ENCODE measurements at places on chromosomes 13 and 19. TPM values are rescaled to one million over a fixed set of nuclear protein-coding genes. Genes with fewer than 3 reads are reported as not detected.

DNA sequence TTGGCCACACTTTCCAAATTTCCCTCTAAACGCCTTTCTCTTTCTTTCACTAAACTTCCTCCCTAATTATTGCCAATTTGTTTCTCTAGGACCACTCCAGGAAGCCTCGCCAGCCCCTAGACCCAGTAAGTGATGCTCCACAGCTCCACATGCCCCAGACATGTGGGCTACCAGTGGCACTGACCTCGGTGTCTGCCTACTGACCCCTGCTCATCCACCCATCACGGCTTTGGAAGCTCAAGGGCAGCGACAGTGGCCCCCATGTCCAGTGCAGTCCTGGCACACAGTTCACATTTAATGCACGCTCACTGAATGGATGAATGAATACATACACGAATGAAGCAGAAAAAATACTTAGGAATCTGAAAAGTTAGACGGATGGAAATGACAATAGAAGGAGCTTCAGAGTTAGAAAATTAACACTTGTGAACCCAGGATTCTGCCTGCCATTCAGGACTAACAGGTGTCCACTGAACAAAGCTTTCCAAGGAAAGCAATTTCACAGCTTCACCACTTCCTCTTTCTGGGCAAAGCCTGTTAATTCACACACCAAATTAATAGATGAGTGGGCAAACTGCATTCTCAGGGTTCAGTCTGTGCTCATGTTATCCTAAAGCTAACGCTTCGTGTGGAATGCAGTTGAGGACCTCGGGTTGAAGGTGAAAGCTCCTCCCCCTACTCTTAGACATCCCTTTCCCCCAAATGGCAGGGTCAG is 50.9 kb downstream of the CCDC70 start:
- H3K4me3 ChIP-seq, result no peak overlapping the region
- no peak for DNase-seq
- H3K4me1 ChIP-seq, result no peaks in the 10 kb centered on the region

DNA sequence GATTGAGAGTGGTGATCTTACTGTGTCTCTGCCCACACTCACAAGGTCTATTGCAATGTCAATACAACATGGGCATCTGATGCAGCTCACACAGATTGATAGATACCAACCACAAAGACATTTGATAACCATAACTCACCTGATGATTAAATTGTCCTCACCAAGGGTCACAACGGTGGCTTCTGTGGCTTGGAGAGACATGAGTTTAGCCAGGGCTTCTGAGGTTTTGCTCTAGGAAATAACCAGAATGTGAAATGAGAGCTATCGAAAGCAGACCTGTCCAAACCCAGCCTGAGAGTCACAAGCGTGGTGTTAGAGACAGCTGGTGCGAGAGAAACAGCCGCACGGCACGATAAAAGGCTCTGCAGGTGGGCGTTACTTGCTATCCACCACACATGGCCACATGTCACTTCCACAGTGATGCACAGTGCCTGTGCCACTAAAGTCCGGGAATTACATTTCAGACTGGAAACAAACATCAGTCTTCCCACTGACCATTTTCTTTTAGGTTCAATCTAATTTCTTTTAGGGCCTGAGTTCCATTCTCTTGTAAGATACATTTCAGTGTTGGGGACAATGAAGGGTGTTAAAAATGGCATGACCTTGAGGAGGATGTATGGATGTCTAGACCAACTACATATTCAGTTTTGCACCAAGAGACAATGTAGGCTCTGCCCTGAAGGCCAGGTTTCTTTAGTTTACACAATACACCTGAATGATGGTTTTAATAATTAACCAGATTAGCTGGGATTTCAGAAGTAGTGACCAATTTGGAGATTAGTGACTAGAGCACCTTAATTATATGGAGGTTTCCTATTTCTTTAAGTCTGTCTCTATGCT is 53.7 kb downstream of the ATP7B start:
- no peak for DNase-seq
- no peak overlapping the region for H3K27ac ChIP-seq
- H3K4me3 ChIP-seq, result no peak overlapping the region
- H3K4me1 ChIP-seq, result no peaks in the 10 kb centered on the region
- H3K36me3 ChIP-seq, result peaks cover 13% of the 10 kb centered on the region

DNA sequence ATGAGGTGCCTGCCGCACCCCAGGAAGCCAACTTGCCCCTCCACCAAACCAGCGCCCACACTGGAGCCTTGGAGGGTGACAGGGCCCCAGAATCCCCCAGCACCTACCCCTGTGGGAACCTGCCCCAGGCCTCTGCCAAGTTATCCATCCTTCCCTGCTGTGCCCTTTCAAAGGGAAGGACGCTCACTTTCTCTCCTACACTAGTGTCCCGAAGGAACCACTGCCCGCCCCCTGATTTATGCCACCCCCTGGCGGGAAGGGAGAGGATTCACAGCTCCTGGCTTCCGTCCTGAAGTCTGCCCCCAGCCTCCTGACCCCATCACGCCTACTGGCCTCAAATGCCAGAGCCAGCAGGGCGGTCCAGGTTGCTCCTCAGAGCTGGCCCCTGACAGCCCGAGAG is 1.4 kb downstream of the EVI5L start:
- no peak for DNase-seq
- no peaks in the 10 kb centered on the region for H3K27me3 ChIP-seq
- no peak overlapping the region for H3K27ac ChIP-seq
- H3K4me3 ChIP-seq, result peak overlapping the region; percentile 98
- no peaks in the 10 kb centered on the region for H3K36me3 ChIP-seq
- peaks cover 9% of the 10 kb centered on the region for H3K4me1 ChIP-seq

DNA sequence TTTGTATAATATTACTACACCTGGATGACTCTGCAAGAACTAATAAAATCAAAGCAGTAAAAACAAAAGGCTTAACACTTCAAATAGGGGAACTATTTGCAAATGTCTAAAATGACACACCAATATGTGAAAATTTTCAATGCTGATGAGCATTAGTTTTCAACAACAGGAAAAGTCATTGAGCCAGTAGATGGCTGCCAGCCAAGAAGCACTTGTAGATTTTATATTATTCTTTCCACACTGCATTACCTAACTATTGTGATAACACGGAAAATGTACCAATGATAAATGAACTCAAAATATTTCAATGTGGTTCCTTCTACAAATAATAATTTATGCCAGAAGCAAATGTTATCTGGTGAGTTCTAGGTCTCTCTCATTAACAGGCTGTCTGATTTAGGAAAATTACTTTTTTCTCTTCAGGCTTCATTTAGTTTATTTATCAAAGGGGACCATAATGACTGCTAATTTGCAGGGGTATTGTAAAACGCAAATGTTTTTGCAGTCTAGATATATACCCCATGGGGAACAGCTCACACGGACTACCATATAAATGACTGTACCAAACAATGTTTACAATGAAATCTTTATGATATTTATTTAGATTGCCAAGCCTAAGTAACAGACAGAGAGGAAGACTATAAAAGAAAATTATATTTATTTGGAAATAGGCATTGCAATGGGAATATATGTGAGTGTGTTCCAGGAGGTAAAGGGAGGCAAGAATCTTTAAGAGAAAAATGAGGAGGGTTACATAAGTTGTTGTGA is 407.8 kb downstream of the LIG4 start:
- no peaks in the 10 kb centered on the region for H3K36me3 ChIP-seq
- H3K27me3 ChIP-seq, result no peaks in the 10 kb centered on the region
- no peak overlapping the region for H3K27ac ChIP-seq

PABPC3 gene
- total RNA-seq, result not detected

GJA3 gene
- total RNA-seq, result not detected

SMIM44 gene
- total RNA-seq, result not detected

Data from ascending aorta (tissue), 2 donors.